ENCODE measurements at places on chromosomes 13 and 19.
A peak's percentile ranks its signal among the peaks of the same experiment; 100 is the strongest.

DNA sequence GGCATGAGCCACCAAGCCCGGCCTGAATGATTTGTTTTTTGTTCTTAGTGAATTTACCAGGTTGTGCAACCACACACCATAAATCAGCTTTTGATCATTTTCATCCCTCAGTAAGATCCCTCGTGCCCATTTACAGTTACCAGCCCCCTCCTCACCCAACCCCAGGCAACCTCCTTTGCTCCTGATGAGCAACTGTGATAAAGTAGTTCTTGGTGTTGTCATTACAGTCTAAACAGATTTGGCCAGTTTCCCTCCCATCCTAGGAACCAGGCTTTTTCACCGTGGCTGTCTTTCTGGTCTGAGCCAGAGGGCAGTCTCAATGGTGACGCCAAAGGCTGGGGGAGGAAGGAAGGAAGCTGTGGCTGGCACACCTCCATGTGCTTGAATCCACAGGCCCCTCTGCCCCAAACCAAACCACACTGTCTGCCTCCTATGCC is 61.2 kb upstream of the WDFY2 start:
- DNase-seq = no peak

DNA sequence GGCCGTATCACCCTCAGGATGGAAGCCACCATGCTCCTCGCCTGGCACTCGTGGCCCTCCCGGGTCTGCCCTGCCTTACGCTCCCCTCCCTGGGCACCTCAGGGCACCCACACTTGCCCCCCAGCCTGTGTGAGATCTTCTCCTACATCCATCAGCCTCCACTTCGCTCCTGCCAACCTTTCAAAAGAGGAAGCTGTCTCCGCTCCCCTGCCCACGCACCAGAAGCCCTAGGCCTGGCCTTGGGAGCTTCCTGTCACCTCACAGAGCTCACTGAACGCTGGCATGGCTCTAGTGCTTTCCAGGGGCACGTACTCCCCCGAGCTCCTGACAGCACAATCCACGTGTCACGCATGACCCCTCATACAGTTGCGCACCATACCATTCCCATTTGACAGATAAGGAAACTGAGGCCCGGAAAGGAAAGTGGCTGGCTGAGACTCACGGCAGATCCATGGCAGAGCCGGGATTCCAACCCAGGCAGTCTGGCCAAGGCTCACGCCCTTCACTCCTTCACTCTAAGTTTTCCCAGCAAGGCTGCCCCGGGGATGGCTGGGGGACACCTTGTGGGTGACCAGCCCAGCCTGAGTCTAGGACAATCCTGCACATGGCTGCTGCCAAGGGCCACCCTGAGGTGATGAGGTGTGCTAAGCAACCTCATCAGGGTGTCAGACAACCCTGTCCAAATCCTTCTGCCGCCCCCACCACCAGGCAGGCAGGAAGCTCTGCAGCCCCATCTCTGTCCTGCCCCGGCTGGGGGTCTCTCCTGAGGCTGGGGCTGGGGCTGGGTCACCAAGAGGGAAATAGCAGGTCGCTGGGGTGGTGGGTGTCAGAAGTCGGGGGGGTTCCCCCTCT is 19.3 kb downstream of the PPP1R12C start:
- DNase-seq = no peak

DNA sequence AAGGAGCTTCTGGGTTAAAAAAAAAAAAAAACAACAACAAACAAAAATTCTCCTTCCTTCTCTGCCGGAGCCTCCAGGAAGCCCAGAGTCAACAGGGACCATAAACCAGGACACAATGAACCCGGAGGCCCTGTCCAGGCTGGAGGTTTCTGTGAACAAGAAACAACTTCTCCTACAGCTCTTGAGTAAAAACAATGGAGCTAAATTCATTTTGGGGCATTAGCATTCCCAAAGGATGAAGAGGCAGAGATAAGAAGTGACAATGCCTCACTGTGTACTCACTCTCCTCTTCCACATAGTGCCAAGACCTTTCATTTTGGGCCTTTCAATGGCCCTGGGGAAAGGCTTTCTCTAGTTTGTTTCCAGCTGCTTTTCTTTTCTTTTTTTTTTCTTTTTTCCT is 9.0 kb downstream of the RHPN2 start:
- no peak for DNase-seq

- DNase-seq = peak; percentile 70
Observed at GRCh38 chr13:49976314-49977258, 20.3 kb upstream of the TRIM13 start.

DNA sequence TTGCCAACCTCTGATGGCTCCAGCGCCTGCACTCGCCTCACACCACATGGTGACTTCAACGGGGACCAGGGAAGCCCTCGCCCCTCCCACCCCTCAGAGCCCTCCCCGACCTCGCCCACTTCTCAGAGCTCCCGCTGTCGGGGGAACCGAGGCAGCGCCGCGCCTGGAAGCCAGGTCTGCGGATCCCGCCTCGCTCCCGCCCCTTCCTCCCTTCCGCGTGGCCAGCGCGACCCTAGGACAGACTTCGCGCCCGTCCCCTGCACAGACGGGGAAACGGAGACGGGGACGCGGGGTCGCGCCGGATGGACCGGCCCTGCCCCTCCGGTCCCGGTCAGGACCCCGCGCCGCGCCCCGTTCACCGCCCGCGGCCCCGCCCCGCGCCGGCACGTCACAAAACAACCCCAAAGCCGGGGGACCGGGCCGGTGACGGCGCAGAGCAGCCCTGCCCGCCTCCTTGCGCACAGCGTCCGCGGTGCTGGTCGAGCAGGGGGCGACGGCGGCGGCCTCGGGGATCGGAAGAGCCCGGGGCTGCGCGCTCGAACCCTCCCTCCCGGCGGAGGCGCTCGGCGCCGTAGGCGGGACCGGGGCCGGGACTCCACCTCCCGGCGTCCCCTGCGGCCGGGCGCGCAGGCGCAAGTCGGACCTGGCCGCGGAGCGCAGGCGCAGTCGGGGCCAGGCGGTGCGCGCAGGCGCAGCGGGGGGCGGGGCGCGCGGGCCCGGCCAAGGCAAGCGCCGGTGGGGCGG is 379 bp upstream of the CDC34 start:
- peak; percentile 89 for DNase-seq

DNA sequence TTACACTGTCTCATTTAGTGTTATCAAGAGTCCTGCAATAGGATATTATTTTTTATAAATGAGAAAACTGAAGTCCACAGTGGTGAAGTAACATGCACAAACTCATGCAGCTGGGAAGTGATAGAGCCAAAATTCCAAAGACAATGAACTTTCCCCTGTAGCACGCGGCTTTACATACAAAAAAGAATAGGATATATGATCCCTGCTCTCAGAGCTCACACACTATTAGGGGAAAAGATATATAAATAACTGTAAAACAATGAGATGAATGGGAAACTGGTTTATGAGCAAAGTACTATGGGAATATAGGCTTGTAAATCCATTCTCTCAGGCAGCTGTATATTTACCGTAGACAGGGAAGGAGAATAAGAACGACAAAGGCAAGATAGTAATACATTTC is 39.7 kb downstream of the THSD1 start:
- no peak for DNase-seq
